HAP-1 (cell line): ENCODE measurements at places on chromosomes 2 and 18.
A peak's percentile ranks its signal among the peaks of the same experiment; 100 is the strongest.

DNA sequence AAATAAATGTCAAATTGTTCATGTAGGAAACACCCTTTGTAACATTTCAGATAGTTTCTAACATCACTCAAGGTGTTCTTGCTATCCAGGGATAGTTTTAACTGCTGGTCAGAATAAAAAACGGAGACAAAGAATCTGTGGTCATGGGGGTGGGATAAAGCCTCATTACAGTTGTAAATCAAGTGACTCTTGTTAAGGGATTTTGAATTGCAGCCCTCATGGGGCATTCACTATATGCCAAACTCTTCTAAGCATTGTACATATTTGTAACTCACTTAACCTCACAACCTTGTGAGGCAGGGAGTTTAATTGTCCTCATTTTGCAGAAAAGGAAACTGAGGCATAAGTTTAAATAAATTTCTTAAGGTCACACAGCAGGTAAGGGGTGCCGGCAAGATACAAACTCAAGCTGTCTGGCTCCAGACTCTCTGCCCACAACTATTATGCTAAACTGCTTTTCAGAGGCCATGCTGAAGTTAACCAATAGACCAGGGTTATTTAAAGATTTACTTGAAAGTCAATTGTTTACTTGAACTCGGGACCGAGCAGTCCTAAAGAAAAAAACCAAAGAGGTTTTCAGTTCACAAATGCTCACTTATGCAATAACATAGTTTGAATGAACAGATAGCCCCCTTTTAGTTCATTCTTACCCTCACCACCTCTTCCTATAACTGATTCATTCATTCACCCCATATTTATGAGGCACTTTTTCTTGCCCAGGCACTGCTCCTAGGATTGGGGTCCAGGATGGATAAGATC lies 121.6 kb upstream of the FZD5 start:
- DNase-seq = peak; percentile 32

- DNase-seq = no peak
Measured at GRCh38 chr2:5026571-5027234, 665.5 kb upstream of the SOX11 start.

- no peak for DNase-seq
Measured at GRCh38 chr18:70158992-70159717, 46.3 kb downstream of the RTTN start.

DNA sequence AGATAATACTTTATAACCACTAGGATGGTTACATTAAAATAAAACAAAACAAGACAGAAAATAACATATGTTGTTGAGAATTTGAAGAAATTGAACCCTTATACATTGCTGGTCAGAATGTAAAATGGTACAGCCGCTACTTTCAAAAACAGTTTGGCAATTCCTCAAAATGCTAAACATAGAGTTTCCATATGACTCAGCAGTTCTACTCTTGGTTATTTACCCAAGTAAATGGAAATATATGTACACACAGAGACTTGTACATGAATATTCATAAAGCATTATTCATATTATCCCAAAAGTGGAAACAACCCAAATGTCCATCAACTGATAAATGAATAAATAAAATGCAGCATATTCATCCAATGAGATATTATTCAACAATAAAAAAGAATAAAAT lies 92.5 kb upstream of the LRATD1 start:
- no peak for DNase-seq

GRCh38 chr2:669323-669722 lies 7.9 kb downstream of the TMEM18 start:
- no peak for DNase-seq

GRCh38 chr2:31188131-31188530 lies 29.2 kb downstream of the CAPN14 start:
- no peak for DNase-seq

DNA sequence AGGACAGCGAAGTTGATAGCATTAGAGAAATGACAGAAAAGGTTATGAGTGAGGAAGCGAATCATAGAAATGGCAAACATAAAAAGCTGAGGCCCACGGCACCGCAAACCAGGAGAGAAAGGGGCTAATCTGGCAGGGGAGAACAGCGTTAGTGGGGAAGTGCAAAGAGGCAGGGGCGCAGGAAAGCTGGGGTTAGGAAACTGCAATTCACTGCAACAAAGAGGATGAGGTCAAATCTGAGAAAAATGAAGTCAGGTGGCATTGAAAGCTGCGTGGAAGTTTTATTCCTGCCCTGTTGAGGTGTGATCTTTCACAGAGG lies 653 bp upstream of the ABI2 start:
- no peak for DNase-seq

DNA sequence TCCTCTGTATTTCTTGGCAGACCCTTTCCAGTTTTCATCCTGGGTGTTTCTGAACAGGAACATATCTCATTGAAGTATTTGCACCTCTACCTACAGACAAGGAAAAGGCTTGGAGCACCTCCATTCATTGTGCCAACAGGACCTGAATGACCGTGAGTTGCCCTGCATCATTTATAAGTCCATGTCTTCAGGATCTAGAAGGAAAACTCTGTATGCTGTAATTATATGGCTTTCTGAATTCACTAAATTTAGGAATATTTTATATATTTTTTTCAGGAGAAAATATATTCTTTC lies 402.3 kb upstream of the SLC14A2 start:
- no peak for DNase-seq

DNA sequence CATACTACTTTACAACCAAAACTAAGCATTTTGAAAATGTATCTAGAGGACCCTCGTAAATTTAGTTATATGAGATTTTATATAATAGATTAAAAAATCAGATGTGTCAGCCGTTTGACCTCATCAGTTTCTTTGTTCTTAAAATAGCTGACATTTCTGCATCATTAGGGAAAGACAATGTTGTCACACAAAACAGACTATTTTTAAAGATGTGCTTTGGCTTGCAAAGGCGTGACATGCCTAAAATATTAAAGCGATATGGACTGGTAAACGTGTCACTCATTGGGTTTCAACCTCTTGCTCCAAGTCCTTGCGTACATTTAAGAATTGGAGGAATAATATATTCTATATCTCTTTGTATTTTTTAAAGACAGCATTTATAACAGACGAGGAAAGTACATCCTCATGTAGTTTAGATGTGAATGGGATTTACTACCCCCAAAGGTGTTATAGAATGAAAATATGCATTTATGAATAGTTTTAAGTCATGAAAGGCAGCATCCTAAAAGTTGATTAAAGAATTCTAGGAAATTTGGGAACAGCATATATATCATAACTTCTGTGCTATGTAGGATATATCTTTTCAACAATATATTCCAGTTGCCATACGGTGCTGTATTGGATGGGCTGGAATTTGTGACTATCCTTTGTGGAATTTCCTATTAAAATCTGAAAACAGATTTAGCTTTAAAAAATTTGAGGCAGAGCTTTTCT lies 3.8 kb downstream of the MYL12A start:
- no peak for DNase-seq

DNA sequence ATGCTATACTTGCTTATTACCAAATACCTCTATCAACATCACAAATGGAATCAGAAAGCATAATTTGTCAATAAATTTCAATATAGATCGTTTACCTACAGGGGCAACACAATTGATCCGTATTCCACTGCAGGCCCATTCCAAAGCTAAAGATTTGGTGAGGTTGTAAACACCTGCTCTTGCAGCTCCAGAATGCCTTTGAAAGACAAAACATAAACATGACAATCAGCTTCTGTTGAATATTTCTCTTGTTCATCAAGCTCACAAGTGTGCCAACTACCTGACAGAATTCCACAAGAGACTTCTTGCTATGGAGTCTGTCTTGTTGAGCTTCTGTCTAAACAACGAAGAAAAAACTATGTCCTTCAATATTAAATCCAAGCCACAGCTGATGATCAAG lies 30.3 kb downstream of the PECR start:
- DNase-seq = no peak

- no peak for DNase-seq
Measured at GRCh38 chr2:201223089-201224073, 37.0 kb upstream of the CASP8 start.

DNA sequence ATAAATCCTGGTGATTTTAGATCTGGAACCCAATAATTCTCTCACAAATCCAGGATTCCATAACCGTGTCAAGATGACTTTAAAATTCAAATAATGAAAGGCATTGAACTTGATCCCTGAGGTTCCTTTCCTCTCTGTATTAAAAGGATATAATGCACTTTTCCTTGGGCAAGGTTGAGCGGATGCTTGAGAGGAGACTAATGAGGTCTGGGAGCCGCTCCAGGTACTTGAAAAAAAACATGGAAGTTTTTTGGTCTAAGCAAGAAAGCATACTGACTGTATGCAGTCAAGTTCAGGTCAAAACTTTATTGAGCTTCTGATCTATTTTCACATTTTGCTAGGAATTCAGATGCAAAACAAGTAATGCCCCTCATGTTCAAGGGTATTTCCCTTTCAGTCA lies 318.5 kb downstream of the RAD51AP2 start:
- DNase-seq = no peak

DNA sequence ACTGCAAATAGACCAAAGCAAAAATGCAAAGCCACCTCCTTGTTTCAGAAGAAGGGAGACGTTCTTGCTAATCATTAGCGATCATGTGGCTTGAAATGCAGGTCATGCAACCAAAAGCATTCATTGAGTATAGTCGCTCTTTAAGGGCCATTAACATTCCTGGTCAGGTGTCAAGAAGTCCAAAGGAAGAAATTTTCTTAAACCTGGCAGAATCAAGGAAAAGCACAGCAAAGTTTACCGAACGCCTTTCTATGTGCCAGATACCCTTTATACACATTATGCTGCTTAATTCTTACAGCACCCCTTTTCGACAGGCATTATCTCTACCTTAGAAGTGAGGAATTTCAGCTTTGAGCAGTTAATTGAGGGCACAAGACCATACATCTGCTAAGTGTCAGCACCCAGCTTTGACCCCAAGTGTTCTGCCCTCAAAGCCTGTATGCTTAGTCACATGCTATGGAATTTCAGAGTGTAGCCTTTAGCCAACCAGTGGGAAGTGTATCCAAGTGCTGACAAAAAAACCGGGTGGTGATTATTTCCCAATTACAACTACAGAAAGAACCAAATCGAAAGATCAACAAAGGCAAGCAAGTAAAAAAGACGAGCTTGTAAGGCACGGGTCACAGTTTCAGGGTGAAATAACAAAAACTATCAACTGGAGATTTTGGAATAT lies 70.8 kb downstream of the EPHA4 start:
- no peak for DNase-seq

DNA sequence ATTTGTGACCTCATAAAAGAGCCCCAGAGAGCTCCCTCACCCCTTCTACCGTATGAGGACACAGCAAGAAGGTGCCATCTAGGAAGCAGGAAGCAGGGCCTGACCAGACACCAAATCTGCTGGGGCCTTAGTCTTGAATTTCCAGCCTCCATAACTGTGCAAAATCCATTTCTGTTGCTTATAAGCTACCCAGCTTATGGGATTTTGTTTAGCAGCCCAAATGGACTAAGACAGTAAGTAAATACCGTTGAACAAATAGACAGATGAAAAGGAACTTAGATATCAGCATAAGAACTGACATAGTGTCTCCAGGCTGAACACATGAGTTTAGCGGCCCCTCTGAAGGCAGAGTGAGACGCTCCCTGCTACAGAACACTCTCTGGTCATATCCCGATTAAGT lies 130.9 kb downstream of the UXS1 start:
- no peak for DNase-seq

- DNase-seq = peak; percentile 60
Measured at GRCh38 chr2:26605195-26605998, 35.8 kb downstream of the CIB4 start.

- DNase-seq = no peak
Measured at GRCh38 chr18:12863687-12864216, 20.3 kb downstream of the PTPN2 start.

DNA sequence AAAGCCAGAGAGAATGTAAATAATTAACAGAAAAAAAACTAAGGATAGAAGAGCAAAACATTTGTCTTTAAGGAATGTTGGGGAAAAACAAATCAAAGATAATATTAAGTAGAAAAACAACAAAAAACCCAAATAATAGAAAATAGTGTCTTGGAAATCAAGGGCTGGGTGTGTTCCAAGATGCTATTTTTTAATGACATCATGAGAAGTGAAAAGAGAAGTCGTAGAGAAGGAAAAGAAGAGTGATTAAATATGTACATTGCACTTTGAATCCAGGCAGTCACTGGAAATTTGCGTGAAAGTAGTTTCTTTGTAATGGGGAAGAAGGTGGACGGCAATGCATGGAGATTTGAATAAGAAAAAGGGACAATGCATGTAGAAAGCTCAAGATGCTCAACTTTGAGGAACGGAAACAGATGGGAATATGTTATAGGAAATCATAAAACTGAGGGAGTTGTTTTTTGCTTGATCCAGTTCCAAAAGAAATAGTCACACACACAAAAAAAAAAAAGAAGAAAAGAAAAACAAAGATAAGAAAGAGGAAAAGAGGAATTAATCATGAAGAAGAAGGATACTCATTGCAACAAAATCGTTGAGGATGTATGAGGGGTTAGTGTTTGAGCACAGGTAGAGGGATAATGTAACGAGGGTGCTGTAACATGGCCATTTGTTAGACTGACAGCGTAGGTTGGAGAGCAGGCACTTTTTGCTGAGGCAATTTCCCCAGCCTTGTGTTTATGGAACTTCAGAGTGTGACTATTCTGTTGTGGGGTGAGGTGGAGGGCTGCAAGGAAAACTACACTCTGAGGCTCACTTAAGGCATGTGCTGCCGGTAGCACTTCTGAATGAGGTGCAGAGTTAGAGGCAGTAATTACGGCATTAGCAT lies 184.1 kb downstream of the CALCRL start:
- no peak for DNase-seq

GRCh38 chr2:1671916-1672315 lies 72.4 kb downstream of the PXDN start:
- no peak for DNase-seq

DNA sequence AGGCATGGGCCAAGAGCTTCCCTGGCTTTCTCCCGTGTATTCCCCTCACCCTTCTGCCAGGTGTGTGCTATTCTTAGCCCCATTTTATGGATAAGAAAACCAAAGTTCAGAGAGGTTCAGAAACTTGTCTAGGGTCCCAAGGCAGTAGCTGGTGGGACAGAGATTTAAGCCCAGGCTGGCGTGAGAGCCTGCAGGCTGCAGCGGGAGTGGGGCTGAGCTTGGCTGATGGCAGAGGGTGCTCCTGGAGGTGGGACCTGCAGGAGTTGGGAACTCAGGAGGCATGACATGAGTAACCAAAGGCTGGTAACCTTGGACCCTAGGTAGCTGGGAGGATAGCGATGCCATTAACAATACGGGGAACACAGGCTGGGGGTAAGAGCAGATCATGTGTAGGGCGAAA lies 87.3 kb upstream of the B3GNT7 start:
- DNase-seq = no peak
